ENCODE measurements at places on chromosomes 2 and 18.

DNA sequence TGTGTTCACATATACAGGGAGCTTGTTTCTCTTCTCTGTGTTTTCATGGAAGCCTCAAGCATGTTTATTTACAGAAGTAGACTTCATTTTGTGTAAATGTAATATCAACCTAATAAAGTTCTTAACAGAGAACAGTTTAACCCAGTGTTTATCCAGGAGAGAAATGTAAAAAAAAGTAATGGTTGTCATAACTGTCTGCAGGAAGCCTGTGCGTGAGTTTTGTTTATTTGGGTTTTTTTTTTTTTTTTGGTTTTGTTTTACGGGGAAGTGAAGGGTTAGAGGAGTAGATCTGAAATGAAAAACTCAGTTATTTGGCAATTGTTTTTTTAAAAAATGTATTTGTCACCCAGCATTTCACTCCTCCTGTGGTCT lies 124.7 kb downstream of the RAPGEF4 start:
- no peak for DNase-seq

DNA sequence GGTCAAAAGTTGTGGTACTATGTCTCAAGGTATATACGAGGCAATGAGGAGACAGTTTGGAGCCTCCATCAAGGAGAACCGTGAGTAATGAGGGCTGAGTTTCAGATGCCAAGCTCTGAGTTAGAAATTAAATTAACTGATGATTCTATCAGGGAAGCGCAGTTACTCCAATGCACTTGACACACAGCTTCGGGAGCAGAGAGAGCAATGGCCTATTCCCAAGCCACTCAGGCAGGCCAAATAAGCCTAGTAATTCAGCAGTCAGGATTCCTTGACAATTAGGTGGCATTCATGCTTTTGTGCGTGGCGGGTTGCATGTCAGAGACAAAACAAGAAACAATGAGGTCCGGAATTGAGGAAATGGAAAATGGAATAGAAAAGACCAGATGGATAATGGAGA lies 123.2 kb downstream of the MMADHC start:
- DNase-seq, result no peak

GRCh38 chr2:218000136-218000535 lies 2.7 kb downstream of the TNS1 start:
- DNase-seq, result no peak

- no peak for DNase-seq
Measured at GRCh38 chr18:27931535-27931934, 245.4 kb downstream of the CDH2 start.

GRCh38 chr18:44117821-44118220 lies 562.9 kb upstream of the SETBP1 start:
- DNase-seq, result no peak
